ENCODE measurements at places on chromosomes 5 and 9.

DNA sequence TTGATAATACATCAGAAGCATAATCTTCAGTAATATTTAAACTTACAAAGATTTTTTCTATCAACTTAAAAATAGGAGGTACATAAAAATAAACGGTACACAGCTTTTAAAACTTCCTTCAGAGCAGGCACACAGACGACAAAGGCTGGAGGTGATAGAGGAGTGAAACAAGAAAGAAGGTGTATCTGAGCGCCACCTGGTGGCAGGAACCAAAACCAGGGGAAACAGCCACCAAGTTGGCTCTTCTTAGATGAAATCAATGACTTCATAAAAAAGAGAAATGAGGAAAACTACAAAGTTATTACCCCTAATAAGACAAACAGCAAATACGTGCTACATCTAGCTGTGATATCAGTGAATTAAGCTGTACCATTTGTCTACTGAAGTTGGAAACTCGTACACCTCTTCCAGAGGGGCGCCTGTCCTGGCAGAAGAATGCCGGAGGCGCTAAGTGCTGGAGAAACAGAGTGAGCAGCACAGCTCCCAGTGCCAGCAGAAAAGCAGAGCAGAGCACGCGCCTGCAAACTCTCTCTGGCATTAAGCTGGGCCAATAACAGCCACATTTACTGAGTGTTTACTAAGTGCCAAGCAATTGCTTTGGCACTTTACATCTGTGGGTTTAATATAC, 85.9 kb downstream of the SETX start:
- no peak for DNase-seq

- no peak for DNase-seq
Measured at GRCh38 chr5:67639313-67639712, 442.7 kb upstream of the CD180 start.

DNA sequence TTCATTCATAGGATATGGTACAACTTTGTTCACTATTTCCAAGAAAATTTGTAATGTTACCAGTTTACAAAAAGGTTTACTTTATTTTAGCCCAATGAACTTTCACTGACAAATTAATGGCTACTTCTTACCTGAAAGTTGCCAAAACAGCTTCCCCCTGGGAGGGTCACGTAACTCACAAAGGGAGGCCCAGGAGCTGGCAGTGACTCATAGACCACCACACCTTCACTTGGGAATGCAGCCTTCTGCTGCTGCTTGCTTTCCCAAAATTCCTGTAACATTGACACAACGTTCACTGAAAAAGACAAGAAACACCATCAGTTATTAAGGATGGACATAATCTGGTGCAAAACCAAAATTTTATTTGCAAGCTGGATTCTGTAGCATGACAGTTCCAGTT, 18.1 kb downstream of the LIX1 start:
- DNase-seq, result peak; percentile 21

DNA sequence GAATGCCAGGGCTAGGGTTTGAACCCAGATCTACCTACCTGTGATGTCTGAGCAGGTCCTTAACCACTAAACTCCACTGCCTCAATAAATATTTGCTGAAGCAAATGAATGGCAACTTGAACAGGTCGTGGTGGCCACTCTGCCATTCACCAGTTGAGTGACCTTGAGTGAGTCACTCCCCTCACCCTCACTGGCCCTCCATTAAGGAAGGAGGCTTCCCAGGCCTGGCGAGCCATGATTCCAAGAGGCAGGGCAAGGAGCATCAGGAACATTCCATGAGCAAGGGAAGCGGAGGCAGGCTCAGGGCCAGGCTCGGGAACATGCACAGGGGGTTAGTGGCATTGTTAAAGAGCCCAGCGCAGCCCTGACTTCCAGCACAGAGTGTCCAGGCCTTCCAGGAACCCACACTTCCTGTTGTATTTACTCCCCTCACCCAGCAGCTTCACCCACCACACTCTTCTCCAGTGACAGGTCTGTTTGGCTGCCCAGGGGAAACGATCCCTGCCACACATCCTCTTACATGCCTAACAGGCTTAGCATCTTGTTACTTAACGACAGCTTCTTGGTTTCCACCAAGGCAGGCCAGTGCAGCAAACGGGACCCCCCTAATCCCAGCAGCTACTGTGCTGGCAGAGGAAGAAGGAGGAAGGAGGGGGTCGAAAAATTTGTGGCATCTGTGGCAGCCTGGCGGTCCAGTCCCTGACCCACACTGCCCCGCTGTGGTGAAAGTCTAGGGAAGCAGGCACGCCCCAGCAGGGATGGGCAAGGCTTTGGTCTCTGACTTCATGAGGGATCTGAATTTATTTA, 43.7 kb upstream of the TTC1 start:
- no peak for DNase-seq

DNA sequence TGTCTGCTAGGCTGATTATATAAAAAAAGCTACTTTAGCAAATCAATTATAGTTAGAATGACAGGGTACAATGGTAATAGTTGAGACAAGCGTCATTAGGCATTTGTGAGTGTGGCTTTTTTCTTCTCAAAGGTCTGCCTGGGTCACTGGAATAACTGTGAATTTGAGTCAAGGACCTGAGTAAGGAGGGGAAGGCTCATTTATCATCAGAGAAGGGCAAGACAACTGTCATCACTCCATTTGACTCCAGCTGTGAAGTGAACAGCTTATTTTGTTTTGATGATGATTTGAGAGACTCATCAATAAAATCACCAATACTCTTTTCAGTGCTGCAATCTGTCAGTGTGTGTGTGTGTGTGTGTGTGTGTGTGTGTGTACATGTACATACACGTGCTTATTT, 118.6 kb downstream of the MAT2B start:
- no peak for DNase-seq

Measured in keratinocyte (primary cell).